Effector CD4-positive, alpha-beta T cell (primary cell): ENCODE measurements at places on chromosomes 7 and 10.

GRCh38 chr10:50310560-50311174 lies 59.4 kb upstream of the ASAH2 start:
- no peak for DNase-seq

GRCh38 chr7:69622014-69622835 lies 23.9 kb downstream of the AUTS2 start:
- DNase-seq: no peak

- DNase-seq: no peak
These were observed 104.3 kb downstream of the AHR start for GRCh38 chr7:17402628-17403278.

GRCh38 chr10:30455816-30456215 lies 21.8 kb downstream of the MAP3K8 start:
- peak; percentile 12 for DNase-seq

- no peak for DNase-seq
These were observed 76.9 kb downstream of the ADARB2 start for GRCh38 chr10:1660386-1660785.

DNA sequence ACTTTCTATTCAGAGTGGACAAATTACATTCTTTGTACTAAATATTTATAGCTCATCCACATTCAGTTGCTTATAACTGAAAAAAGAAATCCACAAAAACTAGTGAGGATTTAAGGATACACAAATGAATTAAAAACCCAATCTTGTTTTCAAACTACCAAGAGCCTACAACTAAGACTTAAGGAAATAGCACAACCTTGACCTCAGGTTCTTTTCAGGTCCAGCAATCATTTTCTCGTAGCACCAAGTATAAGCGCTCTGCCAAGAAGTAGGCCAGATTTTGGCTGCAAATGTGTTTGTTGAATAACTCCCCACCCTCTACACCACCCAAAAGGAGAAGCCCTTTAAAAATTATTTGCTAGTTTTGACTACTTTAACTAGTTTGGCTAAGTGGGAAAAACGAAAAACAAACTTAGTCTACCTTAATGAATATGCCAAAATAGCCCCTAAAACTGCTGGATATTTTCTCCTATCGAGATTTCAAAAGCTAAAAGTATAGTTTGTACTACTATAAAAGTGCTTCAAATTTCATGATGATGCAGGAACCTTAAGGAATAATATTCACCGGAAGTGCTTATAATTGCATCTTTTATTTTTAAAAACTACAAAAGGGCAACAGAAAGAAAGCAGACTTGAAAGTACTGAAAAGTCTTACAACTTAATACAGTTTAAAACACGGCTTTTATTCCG lies 2.7 kb upstream of the KMT2E start:
- no peak for DNase-seq

GRCh38 chr7:11557627-11558026 lies 274.4 kb downstream of the THSD7A start:
- DNase-seq: no peak

DNA sequence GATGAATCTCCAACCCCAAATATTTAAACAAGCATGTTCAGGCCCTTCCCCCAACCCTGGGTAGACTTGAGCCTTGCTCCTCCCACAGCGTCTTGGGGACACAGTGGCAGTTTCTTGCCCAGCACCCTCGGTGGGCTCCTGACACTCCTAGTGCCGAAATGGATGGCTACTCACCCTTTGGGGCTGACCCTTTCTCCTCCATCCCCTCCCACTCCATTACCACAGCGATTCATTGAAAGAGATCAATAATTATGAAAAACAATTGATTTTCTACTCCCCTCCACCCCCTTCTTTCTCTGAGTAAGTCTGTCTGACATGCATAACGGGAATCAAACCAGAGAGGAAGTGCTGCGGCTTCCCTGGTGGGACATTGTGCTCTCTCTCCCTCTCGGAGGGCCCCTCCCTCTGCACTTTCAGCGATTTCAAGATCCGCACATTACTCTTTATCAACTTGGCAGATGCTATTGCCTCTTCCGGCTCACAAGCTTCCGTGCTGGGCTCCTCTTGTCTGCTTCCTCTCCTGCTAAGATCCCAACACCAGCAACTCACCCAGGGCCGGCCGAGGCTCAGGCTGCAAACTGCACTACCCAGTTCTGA lies 79.0 kb upstream of the PLXNA4 start:
- DNase-seq: no peak

DNA sequence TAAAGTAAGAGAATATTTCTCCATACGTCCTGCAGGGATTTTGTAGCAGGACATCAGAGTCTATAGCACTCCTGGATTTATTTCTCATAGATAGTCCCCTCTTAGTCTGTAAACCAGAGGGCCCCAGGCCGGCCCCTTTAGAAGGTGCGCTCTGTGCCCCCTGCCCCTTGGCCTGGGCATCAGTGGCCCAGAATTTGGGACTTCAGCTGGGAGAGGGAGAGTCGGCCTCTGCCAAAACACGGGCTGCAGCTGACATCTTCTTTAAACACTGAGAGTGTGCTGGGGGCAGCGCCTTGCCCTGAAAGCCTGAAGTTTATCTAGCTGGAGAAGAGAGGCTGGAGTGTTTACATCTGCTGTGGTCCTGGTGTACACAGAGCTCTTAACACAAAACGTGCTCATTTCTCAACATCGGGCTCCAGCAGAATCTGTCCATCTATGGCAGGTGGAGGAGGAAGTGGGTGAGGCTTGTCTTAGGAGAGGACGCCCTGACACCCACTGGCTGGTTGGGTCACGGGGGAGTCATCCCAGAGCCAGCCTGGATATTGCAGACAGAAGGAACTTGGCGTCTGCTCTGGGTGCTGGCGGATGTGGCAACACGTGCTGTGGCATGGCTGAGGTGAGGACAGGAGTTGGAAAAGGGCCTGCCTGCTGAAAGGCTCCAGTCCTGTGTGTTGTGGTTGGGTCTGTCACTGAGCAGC lies 5.0 kb upstream of the TACR2 start:
- no peak for DNase-seq

- no peak for DNase-seq
These were observed 30.9 kb downstream of the RHOBTB1 start for GRCh38 chr10:60913071-60913470.

- DNase-seq: no peak
These were observed 54.5 kb downstream of the COL1A2 start for GRCh38 chr7:94449151-94449725.

DNA sequence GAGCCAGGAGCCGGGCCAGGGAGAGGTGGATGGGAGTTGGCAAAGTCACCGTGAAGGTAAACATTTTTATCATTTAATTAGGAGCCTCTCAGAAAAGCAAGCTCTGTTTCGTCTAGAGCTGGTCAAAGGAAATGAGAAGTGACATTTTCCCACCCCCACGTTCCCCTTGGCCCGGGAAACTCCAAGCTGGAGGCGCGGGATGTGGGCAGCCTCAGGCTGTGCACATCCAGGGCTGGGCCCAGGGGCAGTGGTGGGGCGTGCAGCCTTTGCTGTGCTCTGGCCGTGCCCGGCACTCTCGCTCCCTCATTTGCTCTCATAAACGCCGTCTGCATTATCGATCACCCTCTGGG lies 135.6 kb upstream of the RET start:
- DNase-seq: no peak

- no peak for DNase-seq
These were observed 31.5 kb downstream of the TCF7L2 start for GRCh38 chr10:112981553-112981952.

- no peak for DNase-seq
These were observed 19.9 kb upstream of the HSPB1 start for GRCh38 chr7:76282344-76283253.

DNA sequence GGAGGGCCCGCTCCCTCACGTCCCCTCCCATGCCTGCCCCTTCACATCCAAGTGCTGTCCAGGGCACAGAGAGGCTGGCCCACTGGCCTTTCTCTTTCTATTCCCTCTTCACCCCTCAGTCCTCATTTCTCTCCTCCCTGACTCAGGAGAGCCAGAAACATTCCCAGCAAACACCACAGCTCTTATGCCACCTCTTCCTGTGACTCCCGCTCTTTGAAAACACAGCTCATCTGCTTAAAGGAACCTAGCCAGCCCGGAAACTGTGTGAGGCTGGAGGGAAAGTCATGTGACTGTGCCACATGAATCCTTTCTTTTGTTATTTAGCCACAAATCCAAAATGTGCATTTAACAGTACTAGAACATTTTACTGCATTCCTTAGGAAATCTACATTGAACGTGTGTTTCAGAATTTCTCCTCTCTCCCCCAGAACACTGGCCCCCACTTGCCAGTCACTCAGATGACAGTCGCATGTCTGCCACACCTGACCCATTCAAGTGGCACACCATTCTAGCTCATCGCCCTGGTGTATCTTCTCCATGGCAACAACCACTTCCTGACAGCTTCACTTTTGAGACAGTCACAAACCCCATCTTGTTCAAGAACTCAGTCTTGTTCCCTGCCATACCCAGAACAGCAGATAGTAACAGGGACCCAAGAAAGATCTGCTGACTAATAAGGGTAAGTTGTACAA lies 42.8 kb downstream of the GRB10 start:
- peak; percentile 27 for DNase-seq

- DNase-seq: no peak
These were observed 68.1 kb downstream of the CCDC6 start for GRCh38 chr10:59838085-59838789.

- no peak for DNase-seq
These were observed 57.4 kb downstream of the SPOCK2 start for GRCh38 chr10:72030762-72031543.

GRCh38 chr7:64687249-64687648 lies 21.3 kb downstream of the ZNF107 start:
- DNase-seq: no peak

DNA sequence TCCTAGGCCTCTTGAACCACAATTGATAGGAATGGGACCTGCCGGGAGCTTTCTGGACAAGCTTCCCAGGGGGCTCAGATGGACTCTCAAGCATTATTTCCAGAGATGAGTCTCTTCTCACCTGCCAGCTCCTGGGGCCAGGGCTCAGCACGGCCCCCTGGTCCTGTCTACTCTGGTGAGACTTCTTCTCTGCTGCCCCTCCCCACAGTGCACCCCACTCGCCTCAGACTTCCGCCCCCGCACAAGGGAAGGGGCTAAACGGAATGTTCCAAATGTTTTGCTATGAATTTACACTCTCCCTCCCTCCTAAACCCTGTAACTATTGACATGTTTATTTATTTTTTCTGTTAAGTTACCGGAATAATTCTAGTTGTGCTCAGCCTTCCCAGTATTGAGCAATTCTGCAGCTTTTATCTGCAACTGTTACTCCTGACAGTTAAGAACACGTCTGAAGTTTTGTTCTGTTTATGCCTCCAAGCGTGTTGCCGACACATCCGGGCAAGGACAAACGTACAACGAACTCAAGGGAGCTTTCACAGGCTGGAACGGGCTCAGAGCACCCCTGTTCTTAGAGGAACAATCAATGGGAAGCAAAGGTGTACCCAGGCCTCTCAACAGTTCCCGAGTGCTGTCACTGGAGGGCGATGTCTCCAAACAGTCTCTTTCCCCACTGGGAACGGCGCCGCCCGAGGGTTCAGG lies 55.2 kb downstream of the FHIP2A start:
- peak; percentile 3 for DNase-seq

- no peak for DNase-seq
These were observed 584.7 kb downstream of the PHTF2 start for GRCh38 chr7:78383096-78383880.

GRCh38 chr7:37826825-37827224 lies 21.6 kb upstream of the NME8 start:
- no peak for DNase-seq

GRCh38 chr7:15440482-15440881 lies 121.3 kb downstream of the AGMO start:
- no peak for DNase-seq

DNA sequence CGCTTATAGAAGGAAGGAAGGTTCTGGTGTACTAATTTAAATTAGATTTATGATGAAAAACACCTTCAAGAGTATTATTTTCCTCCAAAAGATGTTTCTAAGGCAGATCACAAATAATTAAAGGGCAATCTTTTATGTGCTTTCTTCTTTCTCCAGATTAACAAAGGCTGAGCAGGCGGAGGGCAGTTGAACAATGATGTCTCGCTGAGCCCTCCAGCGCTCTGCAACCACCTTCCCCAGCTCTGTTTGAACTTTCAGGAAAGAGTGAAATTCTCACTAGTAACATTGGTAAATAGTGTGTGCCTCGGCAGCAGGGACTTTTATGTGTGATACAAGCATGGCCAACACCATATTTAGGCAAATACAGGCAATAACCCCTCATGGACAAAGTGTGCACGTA lies 379.1 kb upstream of the MKI67 start:
- no peak for DNase-seq
